ENCODE measurements at places on chromosomes 16 and 17.

DNA sequence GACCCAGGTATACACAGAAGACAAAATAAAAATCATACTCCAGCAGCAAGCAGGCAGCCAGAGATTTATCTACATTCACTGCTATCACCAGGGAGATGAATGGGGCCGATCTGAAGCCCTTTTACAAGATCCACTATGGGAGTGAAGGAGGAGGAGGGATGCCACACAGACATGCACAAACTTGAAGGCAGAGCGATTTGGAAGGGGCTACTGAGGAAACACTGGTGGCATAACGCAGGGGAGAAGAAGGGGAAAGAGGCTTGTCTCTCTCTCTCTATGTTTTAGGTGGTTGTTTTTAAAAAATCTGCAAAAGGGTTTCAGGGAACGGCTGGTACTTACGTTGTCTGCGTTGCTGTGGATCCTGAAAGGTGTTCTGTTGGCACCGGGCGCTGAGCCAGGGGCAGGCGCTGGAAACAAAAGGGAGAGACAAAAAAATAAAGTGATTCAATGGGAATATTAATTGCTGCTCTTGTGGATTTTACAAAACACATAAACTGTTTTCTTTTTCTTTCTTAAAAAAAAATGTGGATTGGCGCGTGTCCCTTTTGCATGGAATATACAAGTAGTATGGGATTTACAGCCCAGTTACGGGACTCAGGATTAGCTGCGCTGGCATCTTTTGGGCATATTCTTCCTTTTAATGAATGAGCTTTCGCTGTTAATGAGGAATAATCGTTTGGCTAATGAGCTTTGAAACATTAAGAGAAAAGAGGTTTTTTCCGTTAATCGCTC is 255.3 kb upstream of the PMFBP1 start:
- DNase-seq = no peak

DNA sequence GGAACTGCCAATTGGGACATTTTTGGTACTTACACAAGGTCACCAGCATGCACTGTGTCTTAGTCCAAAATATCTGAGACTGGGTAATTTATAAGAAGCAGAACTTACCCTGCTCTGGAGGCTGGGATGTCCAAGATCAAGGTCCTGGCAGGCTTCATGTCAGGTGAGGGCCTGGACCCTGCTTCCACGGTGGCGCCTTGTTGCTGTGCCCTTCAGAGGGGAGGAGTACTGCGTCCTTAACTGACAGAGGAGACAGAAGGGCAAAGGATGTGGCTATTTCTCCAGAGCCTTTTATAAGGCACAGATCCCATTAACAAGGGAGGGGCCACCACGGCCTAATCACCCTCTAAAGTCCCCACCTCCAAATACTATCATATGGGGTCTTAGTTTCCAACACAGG is 178.9 kb downstream of the C16orf95 start:
- no peak for DNase-seq

DNA sequence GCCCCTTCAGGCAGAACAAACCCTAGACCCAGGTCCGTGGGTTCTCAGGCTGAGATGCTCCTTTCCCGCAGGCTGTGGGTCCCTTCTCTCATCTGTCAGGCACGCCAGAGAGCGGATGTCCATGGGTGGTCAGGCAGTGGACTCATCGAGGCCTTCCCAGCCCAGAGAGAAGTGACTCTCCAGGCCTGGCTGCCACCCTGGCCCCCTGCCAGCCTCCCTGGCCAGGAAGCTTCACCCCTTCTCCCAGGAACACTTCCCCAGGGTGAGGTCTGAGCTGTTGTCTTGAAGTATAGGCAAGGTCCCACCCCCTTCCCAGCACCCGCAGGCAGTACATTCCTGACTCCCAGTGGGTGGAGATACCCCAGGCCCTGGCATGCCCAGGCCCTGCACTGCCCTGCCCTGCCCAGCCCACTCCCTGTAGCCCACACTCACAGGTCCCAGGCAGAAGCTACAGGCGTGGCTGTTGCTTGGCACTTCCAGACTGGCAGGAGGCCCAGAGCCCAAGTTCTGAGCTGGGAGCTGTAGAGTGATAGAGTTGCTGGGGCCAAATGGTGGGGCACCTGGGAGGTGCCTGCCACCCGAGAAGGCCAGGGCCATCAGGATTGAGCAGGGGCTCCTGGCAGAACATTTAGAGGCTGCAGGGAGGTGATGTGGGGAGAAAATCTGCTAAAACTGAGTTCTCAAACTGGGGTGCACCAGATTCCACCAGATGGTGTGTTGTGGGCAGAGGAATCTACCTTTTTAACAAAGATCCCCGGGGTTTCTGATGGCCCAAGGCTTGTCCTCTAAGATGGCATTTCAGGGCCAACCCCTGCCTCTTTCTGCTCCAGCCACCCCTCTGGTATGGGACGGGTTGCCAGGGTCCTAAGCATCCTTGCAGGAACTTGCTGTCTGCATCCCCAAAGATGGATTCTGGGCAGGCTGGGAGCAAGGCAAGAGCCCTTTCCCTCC is 6.7 kb downstream of the ITGA3 start:
- no peak for DNase-seq

DNA sequence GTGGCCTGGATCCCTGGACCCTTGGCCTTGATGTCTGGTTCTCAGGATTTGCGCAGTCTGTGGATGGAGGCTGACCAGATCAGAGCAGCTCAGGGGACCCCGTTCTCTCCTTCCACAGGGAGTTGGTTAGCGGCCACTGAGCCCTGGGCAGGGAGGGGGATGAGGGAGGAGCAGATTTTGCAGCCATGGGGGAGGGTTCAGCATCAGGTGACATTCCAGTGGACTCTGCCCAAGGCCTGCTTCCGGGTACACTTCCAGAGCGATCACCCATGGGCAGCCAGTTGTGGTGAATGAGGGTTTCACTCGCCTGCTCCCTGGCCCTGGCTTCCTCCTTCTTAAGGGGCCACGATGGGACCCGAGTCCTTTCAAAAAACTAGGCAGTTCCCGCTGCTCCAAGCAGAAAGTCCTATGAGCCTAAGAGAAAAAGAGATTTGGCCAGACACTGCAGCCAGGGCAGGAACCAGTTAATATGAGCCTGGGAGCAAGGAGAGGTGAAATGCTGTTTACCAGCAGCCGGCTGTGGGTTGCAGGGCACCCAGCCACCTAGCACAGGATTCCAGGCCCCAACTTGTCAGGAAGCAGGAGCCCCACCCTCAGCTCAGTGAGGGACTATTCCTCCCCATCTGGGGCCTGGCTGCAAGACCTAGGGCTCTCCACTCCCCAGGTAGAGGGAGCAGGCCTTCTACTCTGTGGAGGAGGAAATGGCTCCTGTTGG is 4.7 kb upstream of the GPRC5C start:
- DNase-seq = no peak

- no peak for DNase-seq
These were observed 2.4 kb downstream of the EFNB3 start for GRCh38 chr17:7707446-7707845.

GRCh38 chr16:89565256-89565505 is 4.7 kb downstream of the RPL13 start:
- no peak for DNase-seq

GRCh38 chr16:53285236-53285635 is 149.0 kb upstream of the RBL2 start:
- DNase-seq = no peak

DNA sequence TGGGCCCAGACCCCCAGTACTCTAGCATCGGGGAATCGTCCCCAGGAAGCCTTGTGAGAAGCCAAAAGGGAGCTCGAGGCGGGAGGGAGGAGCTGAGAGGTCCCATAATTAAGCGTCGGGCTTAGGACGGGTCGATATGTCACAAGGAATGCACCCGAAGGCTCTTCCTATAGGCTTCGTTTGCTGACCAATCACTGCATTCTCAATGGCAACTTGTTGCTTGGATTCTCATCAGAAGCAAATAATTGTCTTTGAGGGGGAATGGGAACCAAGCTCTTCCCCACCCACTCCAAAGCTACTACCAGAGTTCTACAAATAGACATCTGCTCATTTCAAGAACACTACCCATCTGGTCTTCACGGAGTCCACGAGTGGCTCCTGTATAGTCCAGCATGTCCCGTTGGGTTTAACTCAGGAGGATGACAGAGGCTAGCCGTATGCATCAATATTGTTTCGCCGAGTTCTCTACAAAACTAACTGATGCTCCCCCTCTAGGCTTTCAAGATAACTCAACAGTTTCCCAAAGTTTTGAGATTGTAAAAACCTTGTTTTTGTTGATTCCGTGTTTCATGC is 628 bp upstream of the BLMH start:
- DNase-seq = no peak

DNA sequence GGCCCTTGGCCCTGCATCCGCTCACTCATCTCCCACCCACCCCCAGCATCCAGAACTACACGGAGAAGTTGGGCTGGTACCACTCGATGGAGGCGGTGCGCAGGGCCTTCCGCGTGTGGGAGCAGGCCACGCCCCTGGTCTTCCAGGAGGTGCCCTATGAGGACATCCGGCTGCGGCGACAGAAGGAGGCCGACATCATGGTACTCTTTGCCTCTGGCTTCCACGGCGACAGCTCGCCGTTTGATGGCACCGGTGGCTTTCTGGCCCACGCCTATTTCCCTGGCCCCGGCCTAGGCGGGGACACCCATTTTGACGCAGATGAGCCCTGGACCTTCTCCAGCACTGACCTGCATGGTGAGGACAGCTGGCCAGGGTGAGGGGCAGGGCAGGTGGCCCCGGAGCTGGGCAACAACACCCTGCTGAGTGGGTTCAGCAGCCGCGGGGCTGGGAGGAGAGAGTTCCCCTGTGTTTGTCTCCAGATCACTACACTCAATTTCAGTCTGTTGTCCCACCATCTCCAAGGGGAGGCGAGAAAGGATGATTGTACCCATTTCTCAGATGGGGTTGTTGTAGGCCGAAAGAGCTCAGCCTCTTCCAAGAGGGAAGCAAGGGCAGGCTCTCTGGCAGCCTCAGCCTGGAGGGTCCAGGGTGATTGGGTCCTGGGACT is 14.4 kb downstream of the MMP15 start:
- DNase-seq = no peak

- DNase-seq = no peak
These were observed 4.7 kb upstream of the TGFB1I1 start for GRCh38 chr16:31467151-31467773.

DNA sequence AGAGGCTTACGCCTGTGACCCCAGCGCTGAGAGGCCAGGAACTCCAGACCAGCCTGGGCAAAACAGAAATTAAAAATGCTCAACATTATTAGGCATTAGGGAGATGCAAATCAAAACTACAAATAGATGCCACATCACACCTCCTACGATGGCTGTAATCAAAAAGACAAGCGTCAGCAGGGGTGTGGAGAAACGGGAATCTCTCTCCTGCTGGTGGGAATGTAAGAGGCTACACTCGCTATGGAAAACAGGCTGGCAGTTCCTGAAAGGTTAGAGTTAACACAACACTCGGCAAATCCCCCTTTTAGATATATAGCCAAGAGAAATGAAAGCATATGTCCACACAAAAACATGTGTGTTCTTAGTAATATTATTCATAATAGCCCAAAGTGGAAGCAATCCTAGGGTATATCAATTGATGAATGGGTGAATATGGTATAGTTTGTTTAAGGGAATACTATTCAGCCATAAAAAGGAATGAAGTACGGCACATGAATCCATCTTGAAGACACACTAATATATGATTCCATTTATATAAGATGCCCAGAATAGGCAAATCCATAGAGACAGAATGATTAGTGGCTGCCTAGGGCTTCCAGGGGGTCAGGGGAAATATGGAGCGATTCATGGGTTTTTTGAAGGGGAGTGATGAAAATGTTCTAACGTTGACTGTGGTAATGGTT is 1.8 kb upstream of the NPRL3 start:
- DNase-seq = no peak

GRCh38 chr16:70694088-70694867 is 8.4 kb upstream of the MTSS2 start:
- DNase-seq = no peak

Data from activated effector memory CD4-positive, alpha-beta T cell treated with Interleukin-2 at 50 U/mL for 16 hours (primary cell).